Inflammatory macrophage treated with lipopolysaccharide for 4 hours (primary cell): ENCODE measurements at places on chromosomes 4 and X.

- DNase-seq = no peak
Observed at GRCh38 chr4:5043579-5043978, 7.7 kb upstream of the STK32B start.

GRCh38 chrX:102899940-102900916, 36.8 kb upstream of the RAB40AL start:
- peak; percentile 48 for DNase-seq

DNA sequence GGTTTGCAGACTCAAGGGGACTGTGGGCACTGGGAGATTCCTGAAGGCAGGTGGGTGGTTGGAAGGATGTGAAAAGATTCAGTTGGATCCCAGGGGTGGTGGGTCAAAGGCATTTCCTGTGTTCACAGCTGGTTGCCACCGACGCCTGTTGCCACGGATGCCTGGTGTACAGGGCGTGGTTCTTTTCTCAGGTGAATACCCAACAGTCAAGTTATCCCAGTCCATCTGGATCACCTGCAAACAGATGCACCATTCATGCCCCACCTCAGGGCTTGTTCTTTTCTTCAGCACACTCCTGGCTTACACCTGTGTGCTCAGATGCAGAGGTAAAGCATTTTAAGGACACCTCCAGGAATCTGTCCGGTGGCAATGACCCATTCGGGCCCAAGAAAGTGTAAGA, 55.8 kb upstream of the SHOX start:
- no peak for DNase-seq

- peak; percentile 32 for DNase-seq
Observed at GRCh38 chr4:122003335-122003734, 51.5 kb upstream of the TRPC3 start.

- peak; percentile 37 for DNase-seq
Observed at GRCh38 chr4:175947117-175947722, 118.4 kb upstream of the WDR17 start.

- no peak for DNase-seq
Observed at GRCh38 chrX:20315140-20315539, 48.4 kb upstream of the RPS6KA3 start.

DNA sequence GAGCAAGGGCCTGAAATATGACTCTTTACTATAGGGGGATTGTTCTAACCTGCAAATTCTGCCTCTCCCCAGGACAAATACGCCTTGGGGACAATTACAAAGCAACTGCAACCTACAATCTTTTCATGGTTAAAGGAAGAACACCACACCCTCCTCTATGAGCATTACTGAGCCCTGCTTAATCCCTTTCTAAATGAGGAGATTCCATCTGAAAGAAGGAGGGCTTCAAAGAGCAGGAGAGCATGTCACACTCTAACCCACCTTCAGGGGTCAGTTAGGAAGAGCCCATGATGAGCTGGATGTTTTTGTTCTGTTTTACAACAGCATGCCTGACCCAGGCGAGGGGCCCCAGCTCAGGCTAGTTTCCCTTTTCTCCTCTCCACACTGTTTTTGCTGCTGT, 134.0 kb upstream of the ANXA3 start:
- DNase-seq = no peak

GRCh38 chr4:988726-989721, 2.2 kb downstream of the IDUA start:
- no peak for DNase-seq

DNA sequence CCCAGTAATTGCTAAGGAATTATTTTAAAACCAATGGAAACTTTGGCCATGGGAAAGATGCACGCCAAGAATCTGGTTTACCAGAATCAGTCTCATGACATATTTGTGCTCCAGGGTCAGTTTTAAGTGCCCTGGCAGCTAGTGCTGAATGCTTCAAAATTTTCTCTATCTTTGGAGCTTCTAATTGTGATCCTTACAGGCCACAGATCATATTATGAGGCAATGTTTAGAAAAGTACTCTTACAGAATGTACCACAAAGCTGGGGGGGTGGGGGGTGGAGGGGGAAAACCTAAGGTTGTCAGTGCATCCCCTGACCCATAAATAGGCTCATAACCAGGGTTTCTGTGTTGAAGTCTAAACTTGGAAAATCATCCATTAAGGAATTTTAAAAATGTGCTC, 514.5 kb downstream of the INPP4B start:
- no peak for DNase-seq

GRCh38 chr4:40838742-40839141, 89.0 kb downstream of the NSUN7 start:
- no peak for DNase-seq

GRCh38 chr4:139419388-139419914, 34.5 kb upstream of the RAB33B start:
- DNase-seq = peak; percentile 62

- DNase-seq = no peak
Observed at GRCh38 chr4:64230709-64231310, 178.4 kb downstream of the TECRL start.

- peak; percentile 42 for DNase-seq
Observed at GRCh38 chrX:101658661-101659491, 774 bp downstream of the ARMCX2 start.

GRCh38 chr4:108276690-108277089, 108.0 kb upstream of the LEF1 start:
- DNase-seq = no peak

- DNase-seq = no peak
Observed at GRCh38 chrX:119424999-119425398, 25.9 kb downstream of the SLC25A43 start.

DNA sequence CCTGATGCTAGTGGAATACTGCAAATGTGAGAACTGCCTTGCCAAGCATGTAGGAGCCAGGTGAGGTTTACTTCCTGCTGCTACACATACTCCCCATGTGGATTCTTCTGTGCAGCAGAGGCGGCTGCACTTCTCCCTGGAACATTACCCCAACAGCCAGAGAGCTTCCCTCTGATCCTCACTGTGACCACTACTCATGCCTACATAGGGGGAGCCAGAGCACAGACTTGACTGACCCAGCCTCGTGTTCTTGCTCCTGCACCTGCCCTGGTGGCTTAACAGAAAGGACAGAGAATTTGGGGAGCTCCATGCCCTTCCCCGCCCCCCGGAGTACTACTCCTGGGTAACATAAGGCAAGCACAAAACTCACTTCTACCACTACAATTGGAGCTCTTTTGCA, 38.4 kb downstream of the UGT2A2 start:
- DNase-seq = no peak

- DNase-seq = no peak
Observed at GRCh38 chr4:150089732-150090131, 11.5 kb downstream of the DCLK2 start.

- DNase-seq = no peak
Observed at GRCh38 chrX:150316564-150316963, 46.6 kb upstream of the MAMLD1 start.

GRCh38 chrX:54182194-54182863, 725 bp downstream of the FAM120C start:
- DNase-seq = peak; percentile 55

- peak; percentile 48 for DNase-seq
Observed at GRCh38 chrX:47380268-47380667, 9.9 kb downstream of the ZNF157 start.

- DNase-seq = no peak
Observed at GRCh38 chr4:185437809-185438208, 12.0 kb upstream of the UFSP2 start.
